ENCODE measurements at places on chromosomes 7 and 10.

GRCh38 chr7:151388430-151388829 lies 21.4 kb downstream of the WDR86 start:
- DNase-seq = no peak

- DNase-seq = no peak
Measured at GRCh38 chr10:112456533-112456932, 9.5 kb downstream of the VTI1A start.

GRCh38 chr10:33719005-33719703 lies 384.7 kb upstream of the NRP1 start:
- DNase-seq = no peak

GRCh38 chr7:80529362-80529761 lies 17.5 kb upstream of the GNAT3 start:
- DNase-seq = no peak

DNA sequence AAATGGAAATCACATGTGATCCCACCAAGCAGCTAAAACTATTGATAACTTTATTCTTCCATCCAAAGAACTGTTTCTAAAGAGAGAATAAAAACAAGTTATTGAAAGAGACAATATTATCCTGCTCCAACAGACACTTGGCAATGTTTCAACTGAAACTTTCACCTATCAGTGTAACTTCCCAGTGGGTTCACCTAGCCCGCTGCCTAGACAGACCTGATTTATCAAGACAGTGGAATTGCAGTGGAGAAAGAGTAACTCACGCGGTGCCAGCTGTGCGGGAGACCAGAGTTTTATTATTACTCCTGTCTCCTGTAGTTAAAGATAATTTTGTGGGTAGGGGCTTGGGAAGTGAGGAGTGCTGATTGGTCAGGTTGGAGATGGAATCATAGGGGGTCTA lies 199.8 kb downstream of the AHR start:
- DNase-seq = no peak

DNA sequence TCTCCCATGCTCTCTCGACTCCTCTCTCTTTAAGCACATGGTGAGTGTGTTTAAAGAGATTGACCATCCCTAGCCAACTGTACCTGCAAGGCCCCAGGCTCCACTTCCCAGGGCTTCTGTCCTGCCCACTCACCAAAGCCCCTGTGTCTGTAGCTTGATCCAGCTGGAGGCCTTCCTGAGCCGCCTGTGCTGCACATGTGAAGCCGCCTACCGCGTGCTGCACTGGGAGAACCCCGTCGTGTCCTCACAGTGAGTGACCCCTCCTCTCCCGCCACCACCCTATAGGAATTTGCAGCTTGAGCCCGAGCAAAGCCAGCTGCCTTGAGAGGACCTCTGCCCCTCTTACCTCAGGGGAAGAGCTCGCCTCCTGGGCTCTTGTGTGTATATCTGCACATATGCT lies 11.2 kb downstream of the ZFYVE27 start:
- no peak for DNase-seq

DNA sequence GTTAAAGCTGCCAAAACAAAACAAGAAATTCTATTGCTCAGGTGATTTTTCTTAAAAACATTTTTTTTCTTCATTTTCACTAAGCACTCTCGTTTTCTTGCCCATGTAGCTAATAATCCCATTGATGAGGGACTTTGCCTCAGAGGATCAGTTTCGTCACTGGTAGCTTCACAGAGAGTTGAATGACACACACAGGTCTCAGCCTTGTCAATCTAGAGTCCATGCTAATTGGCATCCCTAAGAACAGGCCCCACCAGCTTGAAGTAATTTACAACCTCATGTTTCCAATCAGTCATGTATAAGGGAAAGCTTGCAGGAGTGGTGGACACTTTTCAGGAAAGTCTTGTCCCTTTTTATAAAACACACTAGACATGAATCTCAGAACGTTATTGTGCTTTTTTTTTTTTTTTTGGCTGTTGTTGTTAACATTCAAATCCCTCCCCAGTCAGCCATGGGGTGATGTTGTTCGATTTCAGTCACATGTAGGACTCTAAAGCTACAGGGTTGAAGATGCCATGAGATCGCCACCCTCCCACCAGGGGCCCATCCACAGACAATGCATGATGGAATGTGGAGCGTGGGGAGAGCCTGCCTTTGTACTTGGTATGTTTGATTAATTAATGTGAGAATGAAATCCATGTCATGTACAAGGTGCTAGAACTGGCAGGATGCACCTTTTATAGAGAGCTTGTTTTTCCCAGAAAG lies 232.4 kb upstream of the FZD8 start:
- no peak for DNase-seq

- no peak for DNase-seq
Measured at GRCh38 chr10:128318913-128319312, 192.7 kb upstream of the MKI67 start.

DNA sequence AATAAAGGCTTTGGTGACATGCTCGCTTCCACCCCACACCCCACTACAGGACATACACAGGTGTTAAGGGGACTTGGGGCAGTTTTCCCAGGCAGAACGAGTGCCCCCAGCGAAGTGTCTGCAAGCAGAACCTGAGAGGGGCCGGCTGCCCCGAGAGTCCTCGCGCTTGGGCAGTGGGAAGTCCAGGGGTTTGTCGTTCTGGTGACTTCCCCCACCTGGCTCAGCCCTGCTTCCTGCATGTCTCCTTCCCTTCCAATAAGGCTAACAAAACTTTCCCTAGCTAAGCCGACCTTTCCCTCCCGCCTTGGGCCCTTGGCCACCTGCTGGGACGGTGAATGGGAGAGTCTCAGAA lies 916 bp downstream of the VWA2 start:
- DNase-seq = peak; percentile 47

- DNase-seq = no peak
Measured at GRCh38 chr7:3859431-3859830, 558.4 kb downstream of the SDK1 start.

DNA sequence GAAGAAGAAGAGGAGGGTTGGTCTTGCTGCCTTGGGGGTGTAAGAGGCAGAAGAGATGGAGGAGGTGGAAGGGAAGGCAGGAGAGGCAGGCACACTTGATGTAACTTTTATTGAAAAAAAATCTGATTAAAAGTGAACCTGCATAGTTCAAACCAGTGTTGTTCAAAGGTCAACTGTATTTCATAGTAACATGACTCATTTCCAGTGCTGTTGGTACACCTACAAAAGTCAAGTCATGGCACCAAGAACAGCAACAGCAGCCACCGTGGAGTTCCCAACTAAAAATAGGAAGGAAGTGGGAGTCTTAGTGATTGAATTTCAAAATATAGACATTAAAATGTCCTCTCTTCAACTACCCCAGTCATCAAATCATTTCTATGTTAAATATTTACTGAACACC lies 88.5 kb downstream of the CTNNA3 start:
- no peak for DNase-seq

GRCh38 chr10:99676426-99676825 lies 17.1 kb downstream of the ENTPD7 start:
- DNase-seq = no peak

- DNase-seq = no peak
Measured at GRCh38 chr7:4699841-4700240, 17.7 kb downstream of the FOXK1 start.

GRCh38 chr7:586494-586893 lies 66.8 kb upstream of the PDGFA start:
- no peak for DNase-seq

DNA sequence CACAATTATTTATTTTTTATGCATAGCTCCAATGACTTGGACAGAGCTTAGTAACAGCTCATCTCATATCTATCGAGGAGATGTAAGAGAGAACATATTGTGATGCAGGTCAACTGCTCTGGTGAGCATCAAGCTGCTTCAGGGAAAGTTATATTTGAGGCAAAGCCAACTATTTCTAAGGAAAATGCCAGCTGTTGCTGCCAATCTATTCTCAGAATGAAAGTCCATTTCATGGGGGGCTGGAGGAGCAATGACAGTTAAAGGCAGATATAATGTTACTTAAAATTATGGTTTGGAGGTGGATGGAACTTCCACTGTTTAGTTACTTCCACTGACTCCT lies 424.8 kb downstream of the KIF20B start:
- DNase-seq = no peak

GRCh38 chr7:80309971-80310549 lies 175.4 kb downstream of the GNAI1 start:
- no peak for DNase-seq

GRCh38 chr7:101486433-101487104 lies 123.9 kb downstream of the COL26A1 start:
- peak; percentile 65 for DNase-seq

GRCh38 chr10:108598320-108598695 lies 1325.0 kb downstream of the XPNPEP1 start:
- DNase-seq = peak; percentile 19

DNA sequence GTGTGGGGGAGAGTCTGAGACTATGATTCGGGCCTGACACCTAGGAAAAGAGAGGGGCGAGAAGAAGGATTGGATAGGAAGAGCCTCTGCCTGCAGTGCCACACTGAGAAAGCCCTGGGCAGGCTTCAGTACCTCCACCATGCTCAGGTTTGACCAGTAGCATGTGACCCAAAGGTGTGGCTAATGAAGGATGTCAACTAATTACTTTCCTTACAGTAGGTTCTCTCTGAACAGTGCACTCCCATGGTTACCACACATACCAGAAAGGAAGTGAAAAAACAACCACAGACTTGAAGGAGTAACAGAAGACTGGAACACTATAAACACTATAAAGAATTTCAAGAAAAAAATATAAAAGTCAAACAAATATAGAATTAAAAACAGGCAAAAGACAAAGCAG lies 46.2 kb downstream of the SEM1 start:
- no peak for DNase-seq

GRCh38 chr7:100655908-100656674 lies at the start of gene ACTL6B:
TSS of gene ACTL6B (minus strand) at chr7:100656448. CDS start at chr7:100656354, 94 bp downstream.
- peak; percentile 100 for DNase-seq

- no peak for DNase-seq
Measured at GRCh38 chr7:132181371-132181770, 394.9 kb downstream of the PLXNA4 start.

- peak; percentile 26 for DNase-seq
Measured at GRCh38 chr7:138105221-138105620, 29.0 kb downstream of the AKR1D1 start.

DNA sequence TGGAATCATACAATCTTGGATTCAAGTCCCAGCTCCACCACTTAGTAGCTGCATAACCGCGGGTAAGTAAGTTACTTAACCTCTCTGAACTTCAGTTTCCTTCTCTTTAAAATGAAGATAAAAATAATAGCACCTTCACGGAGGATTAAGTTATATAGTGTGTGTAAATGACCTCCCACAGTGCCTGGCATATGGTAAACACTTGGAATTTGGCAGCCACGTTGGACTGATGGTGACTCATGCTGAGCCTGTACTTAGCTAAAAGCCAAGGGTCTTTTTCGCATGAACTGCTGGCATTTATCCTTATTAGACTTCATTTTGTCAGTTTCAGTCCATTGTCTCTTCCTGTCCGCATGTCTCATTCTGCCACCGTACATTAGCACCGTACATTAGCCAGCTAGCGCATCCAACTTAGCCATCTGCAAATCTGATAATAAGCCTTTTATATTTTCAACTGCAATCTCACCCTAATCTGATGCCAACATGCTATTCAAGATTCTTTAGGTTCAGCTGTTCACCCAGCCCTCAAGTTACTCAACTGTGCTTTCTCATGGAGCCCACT lies 11.2 kb downstream of the SLC13A4 start:
- DNase-seq = no peak

DNA sequence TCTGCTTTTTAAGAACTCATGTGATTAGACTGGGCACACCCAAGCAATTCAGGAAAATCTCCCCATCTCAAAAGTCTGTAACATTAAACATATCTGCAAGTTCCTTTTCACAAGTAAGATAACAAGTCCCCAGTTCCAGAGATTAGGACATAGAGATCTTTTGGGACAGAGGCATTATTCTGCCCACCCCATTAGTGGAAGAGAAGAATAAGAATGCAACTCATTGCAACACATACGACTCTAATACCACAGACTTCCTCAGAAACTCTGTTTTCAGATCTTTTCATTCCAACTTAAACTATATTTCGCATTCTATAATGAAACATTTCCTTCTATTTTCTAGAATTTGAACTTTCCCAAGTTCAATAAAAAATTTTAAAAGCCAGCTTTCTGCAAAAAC lies 137.7 kb downstream of the SEMA3C start:
- DNase-seq = no peak

GRCh38 chr7:107559864-107560263 lies 3.9 kb downstream of the COG5 start:
- DNase-seq = no peak

DNA sequence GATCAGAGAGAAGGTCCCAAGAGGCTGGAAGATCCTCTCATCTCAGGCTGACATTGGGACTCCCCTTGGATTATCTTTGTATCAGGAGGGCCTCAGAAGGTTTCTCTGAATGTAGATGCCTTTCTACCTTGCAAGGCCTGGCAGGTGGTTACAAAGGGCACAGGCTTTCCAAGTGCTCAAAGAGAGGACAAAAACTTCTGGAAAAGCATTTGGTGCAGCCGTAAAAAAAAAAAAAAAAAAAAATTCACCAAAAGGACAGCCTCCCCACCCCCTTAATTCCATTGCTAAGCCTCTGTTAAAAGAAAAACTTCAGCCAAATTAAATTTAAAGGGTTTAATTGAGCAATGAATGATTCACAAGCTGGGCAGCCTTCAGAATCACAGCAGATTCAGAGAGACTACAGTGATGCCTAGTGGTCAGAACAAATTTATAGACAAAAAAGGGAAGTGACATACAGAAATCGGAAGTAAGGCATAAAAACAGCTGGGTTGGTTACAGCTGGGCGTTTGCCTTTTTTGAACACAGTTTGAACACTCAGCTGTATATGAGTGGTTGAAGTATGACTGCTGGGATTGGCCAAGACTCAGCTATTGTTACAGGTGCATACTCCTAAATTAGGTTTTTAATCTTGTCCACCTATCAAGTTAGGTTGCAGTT lies 42.5 kb upstream of the LRGUK start:
- DNase-seq = no peak

DNA sequence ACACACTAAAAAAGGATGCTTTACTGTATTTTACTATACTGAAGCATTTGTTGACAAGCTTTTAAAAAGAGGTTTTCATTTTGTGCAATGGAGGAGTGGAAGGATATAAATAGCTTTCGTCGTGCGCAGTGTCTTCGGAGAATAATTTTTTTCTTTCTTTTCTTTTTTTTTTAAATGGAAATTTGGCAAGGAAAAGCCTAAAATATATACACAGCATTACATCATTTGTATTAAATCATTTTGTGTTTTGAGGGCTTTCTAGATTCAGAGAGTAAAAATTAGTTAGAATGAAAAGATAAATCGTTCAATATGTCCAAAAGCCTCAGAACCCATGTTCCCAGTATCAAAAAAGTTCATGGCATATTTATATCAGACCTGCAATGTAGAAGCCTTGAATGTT lies 150.2 kb upstream of the FERD3L start:
- no peak for DNase-seq

DNA sequence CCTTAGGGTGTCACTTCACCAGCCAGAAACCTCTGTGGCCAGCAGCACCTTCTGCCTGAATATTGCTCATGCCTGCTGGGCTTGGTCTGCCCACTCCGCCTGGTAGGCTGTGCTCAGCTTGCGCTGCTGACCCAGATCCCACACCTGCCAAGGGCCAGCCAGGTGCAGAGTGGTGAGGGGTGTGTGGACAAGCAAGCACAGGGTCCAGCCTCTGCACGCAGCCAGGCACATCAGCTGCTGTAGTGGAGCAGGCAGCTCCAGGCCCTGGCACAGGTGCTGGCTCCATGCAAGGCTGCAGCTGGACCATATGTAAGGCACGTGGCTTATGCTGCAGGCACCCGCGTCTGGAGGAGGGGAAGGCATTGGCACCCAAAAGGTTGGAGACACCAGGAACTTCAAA lies 567.4 kb downstream of the INHBA start:
- DNase-seq = no peak

Measured in iPS-NIHi11 (cell line).